A549 treated with Hydrocortisone at 1 μM for 4 hours (cell line): ENCODE measurements at places on chromosomes 12 and 14. TPM values are rescaled to one million over a fixed set of nuclear protein-coding genes. Genes with fewer than 3 reads are reported as not detected.

Gene TRMT5
- total RNA-seq: 12.7 to 16.5 TPM (median 15.7 TPM) in 5 replicates

Gene PLA2G1B
- total RNA-seq: not detected in 5 replicates

Gene PLBD1
- 4.2 to 5.0 TPM (median 4.6 TPM) in 5 replicates for total RNA-seq

Gene MANSC4
- total RNA-seq: not detected in 5 replicates

Gene GDF11
- 3.2 to 4.7 TPM (median 3.8 TPM) in 5 replicates for total RNA-seq

Gene TXNDC16
- 0.92 to 1.4 TPM (median 0.98 TPM) in 5 replicates for total RNA-seq

Gene CEBPE
- total RNA-seq: 0.07 to 0.08 TPM in 2 of 5 replicates, not detected in the others

Gene SERPINA9
- not detected in 5 replicates for total RNA-seq
